ENCODE measurements at places on chromosomes 16 and 17. TPM values are rescaled to one million over a fixed set of nuclear protein-coding genes. Genes with fewer than 3 reads are reported as not detected.

FOXC2 gene
- not detected for total RNA-seq

NT5M gene
- 2.4 TPM for total RNA-seq

P2RX1 gene
- total RNA-seq: 0.95 TPM

DNA sequence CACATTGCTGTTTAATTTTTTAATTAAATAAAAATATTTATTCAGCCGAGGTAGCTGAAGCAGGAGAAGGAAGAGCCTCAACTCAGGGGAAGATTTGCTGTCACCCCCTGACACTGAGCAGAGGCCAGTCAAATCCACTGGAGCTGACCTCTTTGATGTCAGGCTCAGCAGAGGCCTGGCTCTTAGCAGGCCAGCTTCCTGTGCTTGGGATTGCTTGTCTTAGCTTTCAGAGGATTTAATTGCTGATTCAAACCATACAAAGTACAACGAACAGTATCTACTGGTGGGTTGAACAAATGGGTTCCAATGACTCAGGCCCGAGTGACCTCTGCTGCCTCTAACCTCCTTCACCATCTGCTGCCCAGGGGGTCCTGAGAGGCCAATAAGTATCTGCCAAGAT, 417.0 kb upstream of the HSBP1 start:
- DNase-seq: no peak

DNA sequence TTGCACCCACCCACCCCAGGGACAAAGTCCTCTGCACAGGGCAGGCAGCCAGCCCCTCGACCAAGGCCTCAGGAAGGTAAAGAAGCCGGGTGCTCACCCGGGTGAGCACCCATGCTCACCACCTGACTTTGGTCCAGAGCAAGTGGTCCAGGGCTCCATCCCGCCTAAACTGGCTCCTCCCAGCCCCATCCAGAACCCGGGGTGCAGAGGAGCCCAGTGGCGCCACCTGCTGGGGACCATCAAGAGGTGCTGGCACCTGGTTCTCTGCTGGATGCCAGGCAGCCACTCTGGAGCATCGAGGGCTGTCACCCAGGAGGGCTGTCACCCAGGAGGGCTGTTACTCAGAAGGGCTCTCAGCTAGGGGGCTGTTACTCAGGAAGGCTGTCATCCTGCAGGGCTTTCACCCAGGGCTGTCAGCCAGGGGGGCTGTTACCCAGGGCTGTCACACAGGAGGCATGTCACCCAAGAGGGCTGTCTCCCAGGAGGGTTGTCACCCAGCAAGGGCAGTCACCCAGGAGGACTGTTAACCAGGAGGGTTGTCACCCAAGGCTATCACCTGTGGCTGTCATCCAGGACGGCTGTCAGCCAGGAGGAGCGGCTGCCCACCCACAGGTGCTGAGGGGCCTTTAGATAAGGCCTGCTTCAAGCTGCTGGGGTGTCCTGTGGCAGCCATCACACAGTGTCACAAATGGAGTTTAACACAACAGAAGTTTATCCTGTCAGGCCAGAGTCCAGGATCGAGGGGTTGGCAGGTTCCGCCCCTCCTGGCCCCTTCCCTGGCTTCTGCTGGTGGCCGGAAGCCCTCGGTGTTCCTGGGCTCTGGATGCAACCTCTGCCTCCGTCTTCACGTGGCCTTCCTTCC, 98.5 kb downstream of the TNFRSF13B start:
- peak; percentile 48 for DNase-seq

TBC1D3 gene
- total RNA-seq: not detected

- DNase-seq: no peak
These were observed 68.7 kb downstream of the AIPL1 start for GRCh38 chr17:6366221-6366666.

GRCh38 chr17:77320044-77320440, 179.3 kb downstream of the SEC14L1 start:
- DNase-seq: no peak

DNA sequence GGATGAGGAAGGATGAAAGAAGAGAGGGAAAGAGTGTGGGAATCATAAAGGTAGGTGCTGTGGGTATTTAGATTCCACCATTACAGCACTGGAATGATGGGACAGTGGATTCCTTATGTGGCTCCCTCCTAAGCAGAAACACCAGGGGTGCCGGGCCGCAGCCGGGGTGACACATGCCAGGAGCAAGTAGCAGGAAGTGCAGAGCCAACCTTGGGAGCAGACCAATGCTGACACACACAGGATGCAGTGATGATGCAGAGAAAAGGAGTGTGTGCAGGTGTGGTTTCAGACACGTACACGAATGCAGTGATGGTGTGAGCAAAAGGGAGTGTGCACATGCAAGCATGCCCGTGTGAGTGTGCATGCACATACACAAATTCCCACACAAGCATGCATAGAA, 338.0 kb downstream of the SLC39A11 start:
- DNase-seq: no peak

DNA sequence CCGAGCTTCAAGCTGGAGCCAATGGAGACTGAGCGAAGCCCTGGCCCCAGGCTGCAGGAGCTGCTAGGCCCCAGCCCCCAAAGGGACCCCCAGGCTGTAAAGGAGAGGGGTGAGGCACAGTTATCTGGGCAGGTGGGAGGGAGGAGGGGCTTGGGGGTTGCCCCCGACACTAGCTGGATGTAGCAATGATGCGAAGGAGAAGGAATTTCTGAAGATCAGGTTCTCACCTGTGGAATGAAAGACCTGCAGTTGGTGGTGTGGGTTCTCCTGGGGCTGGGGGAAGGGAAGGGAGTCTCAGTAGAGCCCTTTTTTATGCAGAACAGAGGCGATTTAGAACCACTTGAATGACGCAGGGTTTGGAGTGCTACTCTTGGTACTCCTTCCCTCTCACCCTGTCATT, 1.8 kb downstream of the ZNF263 start:
- DNase-seq: peak; percentile 15

DNA sequence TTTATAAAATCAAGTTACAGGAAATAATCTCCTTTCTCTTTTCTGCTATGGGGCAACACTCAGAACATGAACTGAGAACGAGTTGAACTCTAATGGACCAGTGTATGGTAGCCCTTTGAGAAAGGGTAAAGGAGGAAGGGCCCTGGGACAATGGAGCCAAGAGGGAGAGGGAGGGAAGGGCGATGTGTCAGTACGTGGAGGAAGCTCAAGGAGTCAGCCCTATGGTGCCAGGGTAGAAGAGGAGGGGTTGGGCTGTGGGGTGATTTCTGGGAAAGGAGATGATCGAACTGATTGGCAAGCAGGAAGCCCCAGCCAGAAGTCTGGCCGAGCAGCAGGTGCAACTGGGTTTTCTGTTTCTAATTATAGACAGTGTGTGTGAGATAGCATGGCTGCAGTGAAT, 4.3 kb upstream of the WIPI1 start:
- DNase-seq: no peak

DNA sequence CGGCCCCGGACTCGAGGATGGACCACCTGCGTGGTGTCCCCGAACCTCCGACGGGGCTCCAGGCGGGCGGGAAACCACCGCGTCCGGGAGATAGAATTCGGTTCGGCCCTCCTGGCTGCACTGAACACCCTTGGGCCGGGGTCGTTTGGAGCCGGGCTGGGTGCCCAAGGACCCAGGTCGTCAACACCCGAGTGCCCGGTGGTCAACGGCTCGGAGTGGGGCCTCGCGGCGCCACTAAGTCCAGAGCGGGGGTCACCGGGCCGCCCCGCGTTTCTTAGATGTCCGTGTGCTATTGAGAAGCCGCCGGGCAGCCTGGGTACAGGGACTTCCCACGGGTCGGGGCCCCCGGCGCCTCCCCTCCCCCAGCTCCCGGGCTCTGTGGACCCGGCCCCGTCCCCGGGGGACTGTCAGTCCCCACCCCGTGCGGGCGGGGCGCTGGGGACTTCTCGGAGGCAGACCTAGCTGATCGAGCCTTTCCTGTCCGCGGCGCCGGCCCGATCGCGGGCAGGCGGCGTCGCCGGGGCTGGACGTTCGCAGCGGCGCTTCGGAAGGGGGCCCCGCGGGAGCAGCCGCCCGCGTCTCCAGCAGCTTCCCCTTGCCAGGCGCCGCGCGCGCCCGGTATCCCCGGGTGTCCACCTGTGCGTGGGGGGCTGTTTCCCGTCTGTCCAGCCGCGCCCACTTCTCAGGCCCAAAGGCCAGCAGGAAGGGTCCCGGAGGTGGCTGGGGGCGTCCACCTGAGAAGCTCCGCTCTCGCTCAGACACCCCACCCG, 655 bp upstream of the NPTX1 start:
- DNase-seq: no peak

DNA sequence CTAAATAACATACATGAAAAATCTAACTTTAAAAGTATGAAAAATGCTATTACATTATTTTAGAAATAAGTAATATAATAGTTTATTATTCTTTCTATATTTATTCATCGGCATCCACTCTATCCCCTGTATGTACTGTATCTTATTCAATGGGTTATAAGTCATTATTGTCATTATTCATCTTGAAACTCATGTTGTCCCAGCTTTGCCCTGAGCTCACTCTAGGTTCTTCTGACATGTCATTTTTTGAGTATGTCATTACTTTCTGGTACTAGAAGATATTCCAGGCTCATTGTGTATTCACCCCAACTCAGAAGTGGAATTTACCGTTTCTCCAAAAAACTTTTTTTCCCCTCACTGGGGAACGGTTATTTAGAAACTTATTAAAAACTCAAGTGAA, 53.0 kb upstream of the MNT start:
- no peak for DNase-seq

DNA sequence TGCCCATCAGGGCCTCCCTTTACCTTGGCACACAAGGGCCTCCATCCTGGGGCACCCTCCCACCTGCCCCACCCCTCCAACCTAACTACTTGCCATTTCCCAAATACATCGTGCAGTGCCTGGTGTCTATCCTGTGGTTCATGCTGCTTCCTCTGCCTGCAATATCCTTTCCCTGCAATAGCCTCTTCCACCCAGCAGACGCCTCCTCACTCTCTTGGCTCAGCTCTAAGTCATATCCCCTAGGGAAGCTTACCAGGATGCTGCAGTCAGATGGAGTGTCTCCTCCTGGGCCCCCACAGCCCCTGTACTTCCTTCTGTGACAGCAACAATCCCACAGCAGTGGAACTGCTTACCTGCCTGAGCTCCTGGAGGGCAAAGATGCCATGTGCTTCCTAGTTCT, 36.7 kb downstream of the CCDC182 start:
- DNase-seq: no peak
